ENCODE measurements at places on chromosomes 7 and 10.

- no peak for DNase-seq
These were observed 207.9 kb downstream of the TNS3 start for GRCh38 chr7:47373871-47374451.

GRCh38 chr10:69262292-69262751, 16.0 kb upstream of the HK1 start:
- no peak for DNase-seq

GRCh38 chr7:25294624-25295023, 66.3 kb upstream of the NPVF start:
- no peak for DNase-seq

DNA sequence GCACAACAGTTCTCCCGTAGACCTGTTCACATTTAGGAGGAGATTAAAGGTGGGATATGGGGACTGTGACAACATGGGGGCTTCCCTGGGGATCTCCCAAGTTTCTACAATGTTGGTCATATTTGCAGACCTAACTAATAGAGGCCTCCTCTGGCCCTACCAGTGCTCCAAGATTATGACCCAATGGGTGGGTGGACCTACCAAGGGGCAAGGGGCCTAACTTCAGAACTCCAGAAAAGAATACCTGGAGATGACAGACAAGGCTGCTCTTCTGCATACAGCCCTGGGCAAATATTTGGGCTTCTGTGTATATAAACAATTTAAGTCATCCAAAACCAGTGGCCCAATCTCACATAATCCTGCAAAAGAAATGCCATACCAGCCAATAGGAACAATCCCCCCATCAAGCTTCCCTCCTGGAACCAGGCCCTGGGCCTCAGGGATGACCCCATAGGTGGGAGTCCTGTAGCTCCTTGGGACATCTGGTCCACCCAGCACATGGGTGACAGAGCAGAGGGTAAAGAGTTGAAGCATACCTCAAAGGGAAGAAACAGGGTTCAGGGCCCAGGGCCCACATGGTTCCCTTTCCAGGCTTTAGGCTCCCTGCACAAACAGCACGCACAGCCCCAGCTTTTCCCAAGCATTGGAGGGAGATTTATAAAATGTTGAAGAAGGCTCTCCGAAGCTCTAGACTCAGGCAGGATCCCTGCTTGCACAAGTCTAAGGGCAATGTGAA, 86.1 kb upstream of the CHST15 start:
- DNase-seq: no peak

DNA sequence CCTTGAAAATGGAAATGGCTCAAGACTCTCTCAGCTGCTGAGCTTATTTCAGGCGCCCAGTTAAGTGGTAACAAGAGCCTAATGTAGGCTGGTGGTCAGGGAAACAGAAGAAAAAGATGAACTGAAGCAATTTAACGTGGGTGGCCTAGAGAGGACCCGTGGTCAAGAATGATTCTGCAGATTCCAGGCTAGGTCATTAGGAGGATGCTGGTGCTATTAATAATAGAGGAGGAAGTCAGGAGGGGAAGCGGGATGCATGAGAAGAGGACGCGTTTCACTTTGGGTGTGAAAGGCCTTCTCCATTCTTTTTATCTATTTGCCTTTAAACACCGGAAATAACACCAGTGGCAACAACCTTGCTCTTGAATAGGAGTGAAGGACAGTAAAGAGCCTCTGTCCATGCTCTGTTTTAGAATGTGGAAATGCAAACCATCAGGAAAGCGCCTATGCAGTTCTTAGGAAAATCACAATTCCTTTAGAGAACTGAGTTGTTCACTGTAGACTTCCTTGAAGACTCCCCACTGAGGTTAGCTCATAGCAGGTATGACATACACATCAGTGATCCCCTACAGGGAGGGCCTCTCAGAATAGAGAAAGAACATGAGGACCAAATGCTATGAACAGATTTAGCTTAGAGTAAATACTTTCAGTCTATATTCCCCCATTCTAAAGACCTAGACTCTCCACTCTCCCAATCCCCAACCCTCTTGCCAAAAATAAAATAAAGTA, 8.6 kb downstream of the LIPA start:
- DNase-seq: no peak

GRCh38 chr7:129828989-129829736, 123.6 kb downstream of the UBE2H start:
- DNase-seq: peak; percentile 33

DNA sequence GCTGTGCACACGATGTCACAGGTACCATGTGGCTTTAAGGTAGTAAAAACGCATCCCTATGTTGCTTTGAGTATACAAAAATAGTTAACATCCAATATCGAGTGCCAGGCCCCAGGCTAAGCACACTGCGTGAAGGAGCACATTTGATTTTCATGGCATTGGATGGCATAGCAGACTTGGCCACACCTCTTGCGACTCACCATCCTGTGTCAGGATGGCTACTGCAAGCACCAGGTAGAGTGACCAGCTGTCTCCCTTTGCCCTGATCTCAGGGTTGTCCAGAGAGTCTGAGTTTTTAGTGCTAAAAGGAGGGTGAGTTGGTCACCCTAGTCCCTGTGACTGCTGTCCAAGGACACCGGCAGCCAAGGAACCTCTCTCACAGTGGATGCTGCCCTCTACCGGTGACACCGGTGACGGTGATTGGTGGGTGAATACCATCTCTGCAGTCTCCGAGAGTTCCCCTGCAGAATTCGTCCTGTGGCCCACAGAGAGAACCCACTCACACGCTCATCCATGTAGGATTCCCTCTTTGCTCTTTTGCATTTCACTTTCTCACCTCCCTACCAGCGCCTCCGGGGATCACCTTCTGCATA, 76.1 kb downstream of the BICC1 start:
- DNase-seq: no peak

DNA sequence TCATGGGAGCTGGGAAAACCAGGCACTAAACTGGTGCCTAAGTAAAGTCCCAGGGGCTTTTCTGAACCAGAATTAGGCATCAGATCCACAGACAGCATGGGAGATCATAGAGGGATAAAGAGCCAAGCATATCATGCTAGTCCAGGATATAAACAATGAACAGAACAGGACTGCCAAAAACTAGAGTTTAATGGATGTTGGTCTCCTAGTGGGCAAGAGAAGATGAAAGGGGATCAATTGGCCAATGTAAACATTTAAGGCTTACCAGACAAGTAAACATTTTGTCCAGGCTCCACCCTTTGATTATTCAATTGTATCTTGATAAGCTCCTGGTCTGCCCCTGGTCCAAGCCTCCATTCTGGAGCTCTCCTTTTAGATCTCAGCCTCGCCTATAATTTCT, 18.9 kb downstream of the MACC1 start:
- no peak for DNase-seq
